ENCODE measurements at places on chromosomes 1 and 21. TPM values are rescaled to one million over a fixed set of nuclear protein-coding genes. Genes with fewer than 3 reads are reported as not detected.
A peak's percentile ranks its signal among the peaks of the same experiment; 100 is the strongest.

- peak; percentile 12 for DNase-seq
Observed at GRCh38 chr1:207672522-207673130, 27.7 kb downstream of the CR1L start.

TIPRL gene
- 47.8 TPM for total RNA-seq

DNA sequence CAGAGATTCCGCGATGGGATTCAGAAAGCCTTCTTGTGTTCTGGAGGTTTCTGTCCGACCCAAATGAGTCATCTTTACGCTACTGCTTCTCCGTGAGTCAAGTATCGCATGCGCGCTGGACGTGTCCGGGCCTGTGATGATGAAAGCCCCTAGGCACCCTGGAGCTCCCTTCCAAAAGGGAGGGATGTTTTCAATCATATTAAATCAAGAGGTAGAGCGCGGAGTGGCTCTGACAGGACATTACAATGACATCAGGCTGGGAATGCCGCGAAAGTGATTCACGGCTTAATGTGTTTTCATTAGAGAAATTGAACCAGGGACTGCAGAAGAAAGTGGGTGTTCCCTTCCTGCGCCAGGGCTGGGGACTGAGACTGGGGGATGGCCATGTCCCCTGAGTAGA is 48.5 kb downstream of the AJAP1 start:
- no peak for DNase-seq

DNA sequence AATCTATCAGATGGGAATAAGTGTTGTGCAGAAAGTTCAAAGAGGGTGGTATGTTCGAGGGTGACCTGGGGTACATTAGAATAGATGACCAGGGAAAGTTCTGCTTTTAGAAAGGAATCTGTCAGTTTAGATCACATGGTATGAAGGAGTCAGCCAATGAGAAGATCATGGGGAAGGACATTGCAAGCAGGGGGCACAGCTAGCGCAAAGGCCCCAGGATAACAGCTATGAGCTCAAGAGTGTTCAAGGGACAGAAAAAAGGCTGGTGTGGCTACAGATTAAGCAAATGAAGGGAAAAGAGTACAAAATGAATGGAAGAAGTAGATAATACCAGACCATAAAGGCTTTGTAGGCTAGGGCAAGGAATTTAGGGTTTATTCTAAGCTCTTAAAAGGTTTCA is 8.6 kb downstream of the LEPR start:
- no peak for DNase-seq

KLF17 gene
- total RNA-seq, result not detected

DNA sequence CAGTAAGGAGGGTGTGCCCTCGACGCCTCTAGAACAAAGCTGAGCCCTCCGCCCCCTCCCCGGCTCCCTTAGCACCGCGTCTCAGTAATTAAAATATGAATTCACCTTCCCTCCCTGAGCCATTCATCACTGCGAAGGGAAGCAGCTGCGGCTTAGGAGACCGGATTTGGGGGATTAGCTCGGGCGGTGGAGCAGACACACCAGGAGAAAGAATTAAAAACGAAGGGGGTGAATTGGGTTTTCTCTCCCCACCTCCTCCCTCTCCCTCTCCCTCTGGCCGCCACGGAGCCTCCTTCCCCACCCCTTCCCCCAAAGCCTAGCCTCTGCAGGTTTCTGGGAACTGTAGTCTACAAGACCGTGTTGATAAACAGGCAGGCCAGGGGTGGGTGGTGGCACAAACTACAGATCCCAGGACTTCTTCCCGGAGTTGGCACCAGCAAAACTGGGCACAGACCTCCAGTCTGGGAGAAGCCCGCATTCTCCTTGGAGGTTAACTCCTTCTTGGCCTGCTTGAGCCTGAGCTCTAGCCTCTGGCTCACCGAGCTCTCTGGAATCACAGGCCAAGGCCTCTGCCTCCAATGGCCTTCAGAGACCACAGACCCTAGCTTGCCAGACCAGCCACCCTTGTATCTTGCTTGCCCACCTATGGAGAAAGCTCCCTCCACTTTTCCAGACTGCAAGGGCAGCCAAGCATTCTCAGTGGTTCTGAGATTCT is 10.8 kb downstream of the BLACAT1 start:
- DNase-seq, result peak; percentile 49

- DNase-seq, result peak; percentile 73
Observed at GRCh38 chr1:151968058-151968457, 25.6 kb downstream of the S100A10 start.

DNA sequence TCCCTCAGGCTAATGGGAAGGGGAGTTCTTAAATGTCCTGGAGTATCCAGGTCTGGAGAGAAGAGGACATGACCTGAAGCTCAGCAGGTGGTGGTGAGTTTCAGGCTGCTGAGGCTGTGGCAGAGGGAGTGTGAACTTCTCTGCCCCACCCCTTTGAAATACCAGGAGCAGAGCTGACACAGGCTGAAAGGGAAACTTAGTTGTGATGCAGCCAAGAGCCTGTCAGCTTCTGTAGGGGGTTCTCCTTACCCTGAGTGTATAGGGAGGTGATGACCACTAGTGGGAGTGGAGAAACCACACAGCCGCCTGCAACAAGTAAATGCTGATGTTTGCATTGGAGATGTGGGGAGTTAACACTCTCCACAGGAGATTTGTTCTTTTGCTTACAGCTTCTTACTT is 152.3 kb downstream of the FCRL5 start:
- DNase-seq, result no peak

DNA sequence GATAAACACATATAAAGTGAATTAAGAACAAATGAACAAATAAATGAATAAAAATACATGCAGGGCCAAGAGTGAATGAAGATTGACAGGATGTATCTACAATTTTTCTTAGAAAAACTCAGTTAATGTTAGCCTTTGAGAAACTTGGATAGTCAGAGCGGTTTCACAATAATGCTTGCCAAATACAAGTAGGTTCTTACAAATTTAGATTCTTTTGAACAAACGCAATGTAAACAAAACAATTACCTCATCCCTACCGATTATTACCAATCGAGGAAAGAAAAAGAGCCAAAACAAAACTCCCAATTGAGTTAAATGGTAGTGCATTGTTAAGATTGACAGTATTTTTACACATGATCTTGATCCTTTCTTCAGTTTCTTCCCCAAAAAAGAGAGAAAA is 176.9 kb upstream of the DEPDC1 start:
- DNase-seq, result no peak

GRCh38 chr1:168591641-168592250 is 15.3 kb downstream of the XCL1 start:
- no peak for DNase-seq

GRCh38 chr1:67479146-67479891 is 49.1 kb upstream of the SERBP1 start:
- DNase-seq, result no peak

ZSCAN20 gene
- 5.8 TPM for total RNA-seq

- peak; percentile 36 for DNase-seq
Observed at GRCh38 chr1:178172939-178173338, 79.0 kb downstream of the RASAL2 start.

- DNase-seq, result no peak
Observed at GRCh38 chr1:229554886-229555621, 3.5 kb downstream of the ABCB10 start.

OLFML3 gene
- 239 TPM for total RNA-seq

- no peak for DNase-seq
Observed at GRCh38 chr1:171898941-171899340, 57.6 kb downstream of the DNM3 start.

PBX1 gene
- total RNA-seq, result 7.0 TPM

GRCh38 chr21:22609802-22610201 is 1611.6 kb downstream of the NCAM2 start:
- DNase-seq, result no peak

DNA sequence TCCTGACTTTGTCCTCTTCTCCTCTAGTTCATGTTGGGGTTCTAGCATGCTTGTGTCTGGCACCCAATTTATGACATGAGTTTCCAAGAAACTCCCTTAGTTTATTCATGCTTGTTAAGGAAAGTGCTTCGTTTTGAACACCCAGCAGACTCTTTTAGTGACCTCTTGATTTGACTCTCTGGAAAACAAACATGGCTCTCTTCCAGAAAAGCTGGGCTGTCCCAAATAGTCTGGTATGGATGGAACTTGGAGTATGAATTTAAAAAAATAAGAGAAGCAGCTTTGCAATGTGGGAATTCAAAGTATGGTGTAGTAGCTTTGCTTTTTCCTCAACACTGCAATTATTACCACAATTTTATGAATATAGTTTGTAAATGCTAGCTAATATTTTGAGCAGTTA is 143.4 kb upstream of the C8B start:
- DNase-seq, result no peak

- DNase-seq, result no peak
Observed at GRCh38 chr21:35906586-35906985, 153.7 kb downstream of the SETD4 start.

DNA sequence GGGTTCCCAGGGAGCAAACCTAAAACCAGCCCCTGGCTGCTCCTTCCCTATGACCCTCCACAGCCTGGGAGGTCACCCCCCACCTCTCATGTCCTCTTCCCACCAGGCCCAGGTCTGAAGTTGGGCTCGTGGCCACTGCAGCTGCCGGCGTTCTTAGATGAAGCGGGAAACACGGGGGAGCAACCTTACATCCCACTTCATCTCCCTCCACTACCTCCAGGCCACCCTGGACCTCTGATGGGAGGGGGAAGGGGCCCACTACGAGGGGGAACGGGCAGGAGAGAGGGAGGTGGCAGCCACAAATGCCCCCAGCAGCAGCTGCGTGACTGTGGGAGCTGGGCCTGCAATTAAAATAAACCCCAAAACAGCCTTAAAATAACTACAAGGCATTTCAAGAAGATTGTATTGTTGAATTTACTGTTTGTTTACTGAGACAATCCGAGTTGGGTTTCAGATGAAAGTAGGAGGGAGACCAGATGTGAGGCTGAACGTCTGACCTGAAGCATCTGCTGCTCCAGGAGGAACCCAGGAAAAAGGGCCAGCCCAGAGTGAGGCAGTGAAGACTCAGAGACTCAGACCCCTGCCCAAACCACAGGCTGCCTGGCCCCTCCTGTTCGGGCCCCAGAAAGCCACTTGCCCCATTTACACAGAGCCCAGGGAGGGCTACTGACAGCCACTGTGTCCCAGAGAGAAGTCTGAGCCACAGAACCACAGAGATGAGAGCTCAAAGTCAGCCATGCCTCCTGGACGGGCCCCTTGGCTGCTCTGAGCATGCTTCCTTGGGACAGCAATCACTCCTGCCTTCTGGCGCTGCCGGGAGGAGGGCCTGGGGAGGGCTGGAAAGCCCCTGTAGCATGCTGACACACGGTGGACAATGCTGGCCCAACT is 59.8 kb downstream of the GLIS1 start:
- DNase-seq, result no peak

DNA sequence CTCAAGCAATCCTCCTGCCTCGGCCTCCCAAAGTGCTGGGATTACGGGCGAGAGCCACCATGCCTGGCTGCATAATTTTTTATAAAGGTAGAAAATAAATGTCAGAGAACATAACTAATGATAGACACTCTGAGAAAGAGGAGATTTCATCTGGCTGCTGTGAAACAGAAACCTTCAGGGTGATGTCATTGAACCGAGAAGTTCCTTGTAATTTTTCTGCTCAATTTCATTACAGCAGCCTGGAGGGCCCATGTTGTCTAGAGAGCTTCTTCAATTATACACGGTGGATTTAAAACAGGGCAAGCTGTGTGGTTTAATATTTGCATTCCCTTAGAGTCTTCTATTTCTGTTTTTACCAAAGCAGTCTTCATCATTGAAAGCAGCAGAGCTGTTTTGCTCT is 64.3 kb upstream of the MORC3 start:
- DNase-seq, result no peak

LAMC2 gene
- total RNA-seq, result 2.3 TPM

GRCh38 chr1:171742577-171742922 is 685 bp upstream of the VAMP4 start:
- DNase-seq, result peak; percentile 72

GRCh38 chr1:197399755-197400521 is 131.9 kb downstream of the CRB1 start:
- DNase-seq, result peak; percentile 27

DNA sequence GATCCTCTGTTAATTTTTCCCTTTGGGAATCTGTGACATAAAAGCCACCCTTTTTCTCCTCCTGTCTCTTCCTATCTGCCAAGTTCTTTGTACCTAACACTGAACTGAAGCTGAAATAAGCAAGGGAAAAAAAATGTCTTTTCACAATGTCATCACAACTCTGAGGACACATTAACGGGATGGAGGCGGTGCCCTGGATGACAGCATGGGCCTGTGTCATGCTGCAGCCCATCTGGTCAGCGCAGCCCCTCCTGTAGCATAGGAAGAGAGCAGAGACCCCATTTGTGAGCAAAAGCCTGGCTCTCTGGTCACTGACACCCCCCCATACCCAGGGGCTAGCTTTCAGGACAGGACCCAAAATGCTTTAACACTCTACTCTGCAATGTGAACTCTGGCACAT is 22.5 kb downstream of the SYT2 start:
- DNase-seq, result no peak

KRTAP12-2 gene
- total RNA-seq, result not detected

GRCh38 chr1:61842863-61843514 is 100.7 kb downstream of the PATJ start:
- DNase-seq, result no peak

GRCh38 chr1:65952696-65953095 is 160.0 kb downstream of the PDE4B start:
- DNase-seq, result no peak

HSPB7 gene
- total RNA-seq, result 94.0 TPM

DNA sequence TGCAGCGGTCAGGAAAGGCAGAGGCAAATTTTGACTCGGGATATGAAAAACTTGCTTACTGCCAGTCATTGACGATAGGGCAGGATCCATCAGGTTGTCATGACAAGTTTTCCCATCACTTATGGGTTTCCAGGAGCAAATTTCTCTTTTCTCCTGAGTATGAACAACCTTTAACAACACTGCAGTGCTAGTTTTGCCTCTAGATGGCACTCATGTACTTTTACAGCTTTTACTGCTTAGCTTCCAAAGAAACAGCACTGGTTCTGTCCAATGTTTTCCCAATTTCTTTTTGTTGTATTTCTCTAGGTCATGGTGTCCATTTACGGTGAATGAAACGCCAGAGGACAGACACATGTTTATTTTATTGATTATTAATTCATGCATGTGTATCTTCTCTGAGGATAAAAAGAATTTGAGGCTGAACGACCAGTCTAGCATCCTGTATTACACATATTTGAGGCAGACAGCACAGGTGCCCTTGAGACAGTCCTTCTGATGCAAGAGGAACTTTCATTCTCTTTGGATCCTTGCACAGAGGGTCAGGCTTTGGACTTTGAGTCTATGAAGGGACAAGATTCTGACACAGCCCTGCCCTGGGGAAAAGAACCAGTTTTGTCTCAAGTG is 112.3 kb upstream of the TRABD2B start:
- DNase-seq, result peak; percentile 73

KRTAP20-4 gene
- not detected for total RNA-seq

Measured in myocyte (in vitro differentiated cells).